NK-92 treated with Interleukin-12 subunit alpha and Interleukin-12 subunit beta, amount 100 ng/mL, for 24 hours (cell line): ENCODE measurements at places on chromosomes 12 and 14.

DNA sequence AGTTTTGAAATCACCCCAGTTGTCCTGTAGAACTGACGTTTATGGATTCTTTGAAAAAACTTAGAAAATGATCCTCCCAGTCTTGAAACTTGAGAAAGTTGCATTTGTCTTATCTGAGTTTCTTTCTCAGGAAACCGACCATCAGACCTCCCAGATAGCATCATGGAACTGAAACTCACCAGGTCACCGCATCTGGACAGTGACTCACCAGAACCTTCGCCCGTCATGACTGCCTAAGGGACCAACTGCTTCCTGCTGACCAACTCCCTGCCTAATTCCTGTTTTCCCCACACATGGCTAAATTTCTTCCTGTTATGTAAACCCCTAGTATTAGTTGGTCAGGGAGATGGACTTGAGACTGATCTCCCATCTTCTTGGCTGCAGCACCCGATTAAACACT lies 175.7 kb downstream of the RIMBP2 start:
- DNase-seq = no peak

DNA sequence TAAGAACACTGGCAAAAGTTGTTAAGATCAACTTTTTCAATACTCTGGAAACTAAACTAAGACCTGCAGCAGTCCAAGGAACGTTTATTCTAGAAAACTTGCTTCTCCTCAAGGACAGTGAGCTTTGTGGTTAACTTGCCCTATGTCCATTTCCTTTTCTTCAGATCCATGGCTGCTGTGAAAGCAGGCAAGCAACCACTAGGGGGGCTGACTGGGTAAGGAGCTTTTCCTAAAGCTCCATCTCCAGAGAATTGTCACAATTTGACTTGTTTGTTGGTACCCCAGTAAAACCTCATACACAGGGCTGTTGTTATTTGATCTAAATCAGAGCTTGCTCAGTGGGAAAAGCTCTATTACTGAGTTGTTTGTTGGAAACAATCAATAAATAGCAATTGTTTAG lies 10.1 kb upstream of the RPL10L start:
- no peak for DNase-seq

DNA sequence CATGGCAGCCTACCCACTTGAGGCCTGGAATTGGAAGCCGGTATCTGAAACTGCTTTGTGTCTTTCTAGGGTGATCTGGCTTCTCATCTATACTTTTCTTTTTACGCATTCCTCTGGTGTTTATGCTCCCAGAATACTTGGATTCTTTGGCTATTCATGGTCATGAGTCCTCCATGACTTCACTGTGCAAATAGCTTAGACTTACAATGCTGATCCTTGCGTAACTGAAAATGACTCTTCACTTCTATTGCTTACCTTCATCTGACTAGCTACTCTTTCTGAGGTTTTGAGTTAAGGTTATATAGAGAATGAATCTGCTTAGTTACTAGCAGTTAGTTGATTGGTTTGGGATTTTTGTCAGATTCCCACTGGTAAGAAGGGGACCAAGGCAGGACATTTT lies 121.7 kb upstream of the NOVA1 start:
- no peak for DNase-seq

GRCh38 chr12:47088021-47088944 lies 8.5 kb upstream of the AMIGO2 start:
- DNase-seq = no peak

DNA sequence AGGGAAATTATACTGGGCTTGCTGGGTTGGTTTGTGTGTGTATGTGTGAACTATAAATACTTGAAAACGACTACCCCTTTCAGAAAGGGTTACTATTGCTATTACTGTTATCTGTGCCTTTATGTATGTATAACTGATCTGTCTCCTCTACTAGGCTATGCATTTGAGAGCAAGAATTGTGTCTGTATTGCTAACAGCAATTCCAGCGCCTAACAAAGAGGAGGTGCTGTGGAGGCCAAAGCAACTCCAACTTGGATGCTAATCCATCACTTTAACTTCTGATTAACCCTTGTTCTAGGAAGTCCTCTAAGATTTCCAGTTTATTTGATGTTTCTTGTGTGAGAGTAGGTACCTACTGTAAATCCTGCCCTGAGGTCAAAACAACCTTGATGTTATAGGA lies 313.9 kb downstream of the PCNX1 start:
- no peak for DNase-seq

- DNase-seq = no peak
These were observed 124.8 kb upstream of the PTPRB start for GRCh38 chr12:70762000-70762399.

GRCh38 chr12:96141216-96141912 lies 52.8 kb upstream of the ELK3 start:
- DNase-seq = no peak

GRCh38 chr14:73695997-73696396 lies 18.2 kb downstream of the PNMA1 start:
- no peak for DNase-seq

DNA sequence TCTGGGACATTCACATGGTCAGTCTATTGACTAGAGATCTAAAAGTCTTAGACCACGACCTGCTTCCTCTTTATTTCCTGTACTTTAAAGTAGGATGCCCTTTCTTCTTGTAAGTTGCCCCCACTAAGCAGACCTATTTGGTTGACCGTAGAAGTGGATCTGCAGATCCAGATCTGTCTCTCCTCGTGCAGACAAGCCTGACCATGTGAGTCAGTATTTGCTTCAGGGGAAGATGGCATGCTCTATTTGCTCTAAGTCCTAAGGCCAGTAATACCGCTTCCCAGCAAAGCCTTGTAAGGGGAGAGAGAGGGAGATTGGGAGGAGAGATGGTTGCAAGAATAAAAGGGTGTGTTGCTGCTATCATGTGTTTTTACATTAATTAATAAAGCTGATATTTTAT lies 46.8 kb downstream of the KCNC2 start:
- no peak for DNase-seq

DNA sequence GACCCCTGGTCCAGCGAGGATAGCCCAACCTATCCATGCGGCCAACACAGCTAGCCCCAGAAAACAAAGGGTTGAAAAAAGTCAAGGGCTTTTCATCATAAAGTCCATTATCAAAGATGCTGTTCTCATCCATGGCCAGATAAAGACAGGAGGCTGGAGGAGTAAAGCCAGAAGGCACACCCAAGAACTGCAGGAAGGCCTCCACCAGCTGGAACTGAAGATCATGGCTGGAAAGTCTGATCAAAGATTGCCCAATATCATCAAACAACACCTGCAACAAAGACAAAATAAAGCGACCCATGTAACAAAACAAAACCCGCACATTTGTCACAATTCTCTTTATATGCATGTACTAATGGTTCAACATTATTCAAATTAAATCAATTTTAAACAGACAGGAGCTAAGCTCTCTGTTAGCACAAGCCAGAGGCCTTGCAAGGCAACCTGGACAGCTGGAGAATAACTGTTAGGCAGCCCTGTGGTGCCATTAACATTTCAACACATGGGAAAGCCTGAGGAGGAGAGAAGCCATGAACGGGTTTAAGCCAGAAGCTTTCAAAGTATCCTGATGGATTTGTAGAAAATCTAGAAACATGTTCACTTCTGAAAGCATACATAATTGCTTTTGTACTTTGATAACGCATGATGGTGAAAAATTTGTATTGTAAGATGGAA lies 34.1 kb downstream of the PSMC1 start:
- no peak for DNase-seq

GRCh38 chr12:101743242-101743641 lies 4.0 kb upstream of the SYCP3 start:
- DNase-seq = no peak

GRCh38 chr14:51525739-51526138 lies 126.0 kb upstream of the FRMD6 start:
- DNase-seq = no peak

DNA sequence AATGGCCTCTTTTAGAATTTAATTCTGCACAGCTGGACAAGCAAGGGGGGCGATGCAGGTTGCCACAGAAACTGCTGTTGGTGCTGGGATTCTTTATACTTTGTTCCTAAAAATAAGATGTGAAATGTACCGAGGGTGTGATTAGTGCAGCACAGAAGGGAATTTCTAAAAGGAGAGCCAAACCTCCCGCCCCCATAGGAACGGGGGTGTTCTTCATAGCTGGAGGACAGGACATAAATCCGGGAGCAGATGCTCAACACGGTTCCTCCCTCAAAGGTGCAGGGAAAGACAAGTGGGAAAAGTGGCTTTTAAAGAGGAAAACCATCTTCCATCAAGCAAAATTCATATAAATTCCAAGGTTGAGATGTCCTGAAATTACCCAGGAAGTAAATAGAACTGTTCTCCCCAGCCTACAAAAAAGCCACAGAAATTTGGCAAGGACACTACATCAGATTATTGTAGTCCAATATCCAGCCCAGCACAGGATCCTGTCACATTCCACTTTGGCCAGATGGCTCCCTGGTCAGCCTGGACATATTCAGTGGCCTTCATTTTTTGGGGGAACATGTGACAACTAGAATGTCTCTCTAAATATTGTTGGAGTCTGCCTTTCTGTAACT lies 51.4 kb upstream of the TMX1 start:
- DNase-seq = no peak

- DNase-seq = no peak
These were observed 35.0 kb upstream of the GALNT9 start for GRCh38 chr12:132364348-132364902.

- no peak for DNase-seq
These were observed 53.1 kb downstream of the BRMS1L start for GRCh38 chr14:35879151-35879648.
